ENCODE measurements at places on chromosomes 7 and 10.

DNA sequence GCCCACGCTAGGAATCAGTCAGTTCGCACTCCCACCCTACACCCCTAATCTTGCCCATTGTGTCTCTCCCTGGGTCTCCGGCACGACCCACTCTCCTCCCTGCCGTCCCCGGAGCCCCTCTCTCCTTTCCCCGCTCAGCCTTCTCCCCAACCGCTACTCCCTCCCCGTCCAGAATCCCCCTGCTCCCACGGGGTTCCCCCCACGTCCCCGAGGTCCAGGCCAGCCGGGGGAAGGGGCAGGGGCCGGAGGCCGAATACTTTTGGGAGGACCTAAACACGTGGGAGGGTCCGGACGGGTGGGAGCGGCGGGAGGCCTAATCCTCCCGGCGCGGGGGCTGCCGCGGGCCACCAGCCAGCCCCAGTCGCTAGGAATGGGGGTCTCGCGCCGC, 560 bp downstream of the RARRES2 start:
- DNase-seq, result no peak

DNA sequence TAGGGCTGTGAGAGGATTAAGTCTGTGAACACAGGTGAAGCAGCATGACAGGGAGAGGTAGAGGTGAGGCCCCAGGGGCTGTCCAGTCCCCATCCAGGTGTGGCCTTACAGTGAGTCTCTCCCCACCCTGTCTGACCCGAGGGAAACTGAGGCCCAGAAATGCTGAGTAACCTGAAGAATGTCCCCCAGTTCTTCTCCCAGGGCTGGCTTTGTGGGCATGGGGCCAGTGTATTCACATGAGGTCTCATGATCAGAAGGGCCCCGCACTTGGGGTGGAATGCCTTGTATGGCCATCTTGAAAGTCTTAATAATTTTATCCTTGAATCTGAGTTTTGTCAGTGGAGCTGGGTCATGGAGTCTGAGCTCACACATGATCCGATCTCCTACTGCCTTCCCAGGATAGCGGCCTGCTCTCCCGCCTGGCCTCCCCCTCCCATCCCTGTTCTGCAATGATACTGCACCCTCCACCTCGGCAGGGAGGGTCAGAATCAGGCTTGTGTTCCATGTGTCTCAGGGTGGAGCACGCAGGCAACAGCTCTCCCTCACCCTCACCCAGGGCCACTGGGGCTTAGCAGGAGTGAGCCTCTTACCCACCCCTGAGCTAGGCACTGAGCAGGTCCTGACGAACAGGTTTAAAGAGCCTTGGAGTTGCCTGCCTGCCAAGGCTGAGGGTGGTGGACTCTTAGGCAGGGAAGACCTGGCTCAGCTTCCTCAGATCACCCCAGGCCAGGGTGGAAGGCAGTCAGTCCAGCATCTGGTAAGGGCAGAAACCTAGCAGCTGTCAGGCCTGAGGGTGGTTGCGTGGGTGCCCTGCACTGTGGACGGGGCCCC, 41.4 kb upstream of the NPFFR1 start:
- DNase-seq, result no peak

DNA sequence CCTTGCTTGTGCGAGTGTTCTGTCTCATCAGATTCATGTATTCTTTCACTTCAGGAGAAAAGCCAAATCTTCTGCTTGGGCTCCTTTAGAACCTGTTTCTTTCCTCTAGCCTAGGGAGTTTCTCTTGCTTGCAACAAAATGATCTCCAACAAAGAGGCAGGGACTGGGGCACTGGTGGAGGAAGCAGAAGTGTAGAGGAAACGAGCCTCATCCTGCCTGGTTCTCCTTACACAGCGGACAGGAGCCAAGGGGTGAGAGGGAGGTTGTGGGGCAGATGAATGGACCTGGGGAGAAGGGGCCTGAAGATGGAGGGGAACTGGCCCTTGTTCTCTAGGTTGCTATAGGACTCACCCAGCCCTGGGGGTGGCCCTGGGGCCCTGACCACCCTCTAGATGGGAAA, 141.1 kb downstream of the PKD1L1 start:
- no peak for DNase-seq

DNA sequence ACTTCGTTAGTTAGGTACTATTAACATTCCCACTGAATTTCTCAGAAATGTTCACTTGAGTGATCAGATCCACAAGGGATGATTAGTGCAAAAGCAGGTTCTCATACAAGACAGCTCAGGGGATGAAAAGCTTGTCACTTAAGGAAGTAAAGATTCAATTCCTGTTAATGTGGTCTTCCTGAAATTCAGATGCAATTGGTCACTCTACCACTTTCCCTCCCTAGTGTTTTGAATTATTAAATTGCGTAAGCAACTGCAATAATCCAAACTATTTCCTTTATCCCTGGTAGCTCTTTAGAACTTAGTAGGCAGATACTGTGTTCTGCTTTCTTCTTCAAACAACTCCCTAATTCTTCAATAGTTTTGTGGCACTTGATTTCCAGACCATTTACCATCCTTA, 121.4 kb downstream of the MAGI2 start:
- no peak for DNase-seq

DNA sequence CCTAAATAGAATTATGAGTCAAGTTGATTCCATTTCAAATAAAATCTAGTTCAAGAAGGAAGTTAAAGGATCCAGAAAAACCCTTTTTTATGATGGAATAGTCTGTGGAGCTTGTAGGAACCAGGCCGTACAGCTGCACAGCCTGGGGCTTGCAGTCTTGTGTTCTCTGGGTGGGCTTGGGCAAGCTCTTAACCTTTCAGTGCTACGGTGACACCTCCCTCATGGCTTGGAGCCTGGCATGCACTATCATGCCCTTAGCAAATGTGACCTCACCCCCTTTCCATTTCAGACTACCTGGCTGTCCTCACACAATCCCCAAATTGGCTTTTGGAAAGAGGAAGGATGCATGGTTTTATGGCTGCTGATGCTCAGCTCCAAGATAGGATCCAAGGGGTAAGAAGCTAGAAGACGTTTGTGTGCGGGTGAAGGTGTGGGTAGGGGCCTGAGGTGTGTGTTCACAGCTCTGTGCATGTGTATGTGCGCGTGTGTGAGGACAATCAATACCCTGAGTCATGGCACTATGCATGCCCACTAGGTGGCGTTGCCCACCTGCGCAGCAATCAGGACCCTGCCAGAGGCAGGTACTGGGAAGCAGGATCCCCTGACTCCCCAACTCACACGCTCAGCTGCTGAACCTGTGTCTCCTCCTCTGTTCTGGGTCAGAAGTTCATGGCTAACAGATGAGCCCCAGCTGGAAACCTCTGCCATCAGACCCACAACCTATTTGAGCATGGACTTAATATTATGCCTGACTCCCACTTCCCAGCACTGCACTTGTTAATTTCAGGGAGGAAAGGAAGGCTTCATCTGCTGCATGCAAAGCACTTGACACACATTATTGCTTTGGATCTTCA, 113.4 kb downstream of the PTPN20 start:
- DNase-seq, result peak; percentile 72

- DNase-seq, result no peak
Observed at GRCh38 chr7:50869108-50869725, 86.5 kb upstream of the GRB10 start.

- peak; percentile 78 for DNase-seq
Observed at GRCh38 chr7:142384493-142384922, 126.7 kb upstream of the PRSS58 start.

GRCh38 chr7:87356448-87356847, 11.0 kb downstream of the CROT start:
- DNase-seq, result no peak

- no peak for DNase-seq
Observed at GRCh38 chr10:100986623-100986951, 710 bp downstream of the MRPL43 start.

GRCh38 chr10:5603848-5604170, 62.6 kb downstream of the ASB13 start:
- no peak for DNase-seq

DNA sequence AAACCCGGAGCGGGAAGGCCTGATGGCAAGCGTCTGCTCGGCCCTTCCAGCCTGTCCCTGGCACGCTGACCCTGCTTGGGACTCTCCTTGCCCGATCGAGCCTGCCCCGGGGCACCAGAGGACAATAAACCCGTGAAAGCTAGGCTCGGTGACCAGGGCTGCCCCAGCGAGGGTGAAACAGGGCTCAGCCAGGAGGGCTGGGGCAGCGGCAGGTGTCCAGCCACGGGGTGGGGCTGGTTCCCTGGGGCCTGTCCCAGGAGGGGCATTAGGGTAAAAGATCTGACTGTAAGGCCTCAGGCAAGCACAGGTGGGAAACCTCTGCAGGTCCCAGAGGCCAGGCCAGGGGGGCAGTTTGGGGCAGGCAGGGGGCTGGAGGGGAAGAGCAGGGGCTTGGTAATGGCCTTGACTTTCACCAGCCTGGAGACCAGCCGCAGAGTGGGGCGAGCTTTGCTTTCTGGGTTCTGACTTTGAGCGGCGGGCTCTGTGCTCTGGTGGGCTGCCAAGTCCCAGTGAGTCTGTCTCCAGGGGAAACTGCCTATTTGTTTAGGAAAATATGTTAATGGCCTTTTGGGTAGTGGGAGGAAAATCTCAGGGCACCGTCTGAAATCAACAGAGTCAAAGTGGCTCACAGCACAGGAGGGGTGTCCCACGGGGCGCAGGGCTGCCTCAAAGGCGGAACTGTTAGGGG, 68.2 kb upstream of the INPP5A start:
- DNase-seq, result no peak

- no peak for DNase-seq
Observed at GRCh38 chr10:32232378-32232777, 114.6 kb downstream of the EPC1 start.

- DNase-seq, result no peak
Observed at GRCh38 chr7:134651991-134652390, 5.3 kb downstream of the BPGM start.

GRCh38 chr7:94301024-94301586, 93.6 kb upstream of the COL1A2 start:
- DNase-seq, result no peak

DNA sequence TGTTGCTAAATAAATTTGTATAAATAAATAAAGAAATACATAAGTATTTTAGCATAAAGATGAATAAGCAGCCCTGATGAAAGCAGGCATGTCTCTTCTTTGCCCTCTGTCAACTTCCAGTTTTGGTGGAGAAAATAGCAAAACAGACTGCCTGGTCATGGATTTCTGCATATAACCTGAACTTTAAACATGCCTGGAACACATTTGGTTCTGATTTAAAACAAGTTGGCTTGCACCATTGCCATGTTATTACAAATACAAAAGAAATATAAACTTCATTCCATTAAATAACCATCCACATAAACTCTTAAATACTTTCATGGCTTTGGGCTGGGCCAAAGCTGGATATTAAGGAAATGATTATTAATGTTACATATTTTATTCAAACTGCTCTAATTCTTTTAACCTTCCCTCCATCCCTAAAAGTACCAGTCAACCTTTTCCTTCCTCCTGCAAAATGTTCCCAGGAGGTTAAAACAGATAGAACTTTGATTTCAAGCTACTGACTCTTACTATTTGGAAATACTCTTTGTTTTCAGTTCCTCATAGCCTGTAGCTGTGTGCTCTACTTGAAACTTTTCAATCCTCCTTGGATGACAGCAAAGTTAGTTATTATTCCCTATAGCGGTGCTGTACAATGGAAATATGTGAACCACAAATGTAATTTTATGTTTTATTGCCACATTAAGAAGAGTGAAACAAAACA, 96.3 kb downstream of the BICC1 start:
- DNase-seq, result no peak

DNA sequence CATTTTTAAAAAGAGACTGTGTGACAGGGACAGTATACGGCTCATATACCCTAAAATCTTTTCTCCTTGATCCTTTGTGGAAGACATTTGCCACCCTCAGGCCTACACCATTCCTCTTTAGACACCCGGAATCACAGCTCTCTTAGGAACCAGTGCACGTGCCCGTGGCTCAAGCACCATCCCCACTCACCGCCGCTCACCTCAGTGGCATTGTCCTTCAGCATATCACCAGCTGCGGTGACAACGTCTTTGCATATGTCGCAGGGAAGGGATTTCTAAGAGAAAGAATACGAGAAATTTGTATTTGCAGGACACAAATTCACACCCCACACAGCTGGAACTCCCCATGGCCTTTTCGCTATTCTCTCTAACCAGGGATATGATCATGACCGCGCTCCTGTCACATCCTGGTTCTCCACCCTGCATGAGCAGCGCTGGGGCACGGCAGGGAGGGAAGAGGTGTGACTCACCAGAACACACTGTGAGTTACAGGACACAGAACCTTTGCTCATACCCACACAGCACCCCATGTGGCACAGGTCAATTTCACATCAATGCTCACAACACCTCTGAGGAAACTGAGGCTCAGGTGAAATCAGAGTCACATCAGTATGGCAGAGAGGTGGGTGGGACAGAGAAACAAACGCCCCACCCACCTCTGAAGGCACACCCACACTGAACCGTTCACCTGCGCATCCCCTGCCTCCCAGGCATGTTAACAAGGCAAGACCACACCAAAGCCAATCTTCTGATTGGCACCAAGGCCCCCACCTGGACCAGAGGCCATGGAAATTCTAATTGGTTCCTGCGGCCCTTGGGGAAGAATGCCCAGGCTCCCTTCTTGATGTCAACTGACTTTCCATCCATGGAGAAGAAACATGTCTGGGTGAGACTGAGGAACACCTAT, 19.2 kb downstream of the PSAP start:
- DNase-seq, result no peak

DNA sequence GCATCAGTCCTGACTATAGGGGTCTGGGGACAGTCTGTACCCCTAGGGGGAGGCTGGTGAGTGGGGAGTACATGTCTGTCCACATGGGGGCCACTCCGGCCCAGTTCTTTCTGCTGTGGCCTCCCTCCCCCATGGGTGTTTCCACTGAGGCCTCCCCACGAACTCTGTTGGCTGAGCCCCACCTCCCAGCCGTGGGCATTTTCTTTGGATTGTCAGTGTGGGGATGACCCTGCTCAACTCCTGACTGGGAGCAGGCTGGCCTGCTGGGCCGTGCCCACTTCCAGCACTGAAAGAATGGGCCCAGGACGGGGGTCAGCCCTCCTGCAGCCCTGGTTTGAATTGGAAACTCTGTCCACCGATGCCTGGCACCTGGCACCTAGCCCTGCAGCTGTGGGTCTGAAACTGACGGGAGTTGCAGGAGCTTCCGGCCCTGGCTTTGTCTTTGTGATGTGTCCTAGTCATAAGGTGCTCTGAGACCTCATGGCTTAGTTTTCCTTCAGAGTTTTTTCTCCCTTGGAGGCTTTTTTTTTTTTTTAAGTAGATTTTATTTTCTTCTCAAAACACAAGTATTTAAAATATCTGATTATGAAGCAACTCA, 46.5 kb downstream of the LHPP start:
- no peak for DNase-seq

All from DND-41 (cell line).